ENCODE measurements at places on chromosomes 2 and 18.

- no peak for DNase-seq
These were observed 69.0 kb downstream of the OSBPL6 start for GRCh38 chr2:178263159-178263860.

GRCh38 chr2:29114586-29114945 is 649 bp upstream of the CLIP4 start:
- no peak for DNase-seq

DNA sequence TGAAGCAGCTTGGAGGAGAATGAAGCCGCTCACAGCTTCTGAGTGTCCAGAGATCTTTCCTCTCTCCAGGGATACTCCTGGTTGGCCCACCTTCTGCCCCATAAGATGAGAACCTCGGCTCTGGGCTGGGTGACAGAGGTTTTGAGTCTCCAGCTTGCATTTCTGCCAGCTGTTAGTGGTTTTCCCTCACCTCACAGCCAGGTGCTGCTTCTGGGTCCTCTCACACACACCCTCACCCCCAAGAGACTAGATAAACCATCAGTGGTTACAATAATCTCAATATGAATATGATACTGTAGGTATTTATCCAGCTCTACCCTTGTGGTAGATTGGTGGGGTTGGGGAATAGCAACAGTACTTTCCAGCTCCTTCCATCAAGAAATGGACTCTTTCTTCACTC is 161.7 kb upstream of the SIX3 start:
- no peak for DNase-seq

GRCh38 chr2:29401994-29402393 is 286.8 kb downstream of the CLIP4 start:
- no peak for DNase-seq

DNA sequence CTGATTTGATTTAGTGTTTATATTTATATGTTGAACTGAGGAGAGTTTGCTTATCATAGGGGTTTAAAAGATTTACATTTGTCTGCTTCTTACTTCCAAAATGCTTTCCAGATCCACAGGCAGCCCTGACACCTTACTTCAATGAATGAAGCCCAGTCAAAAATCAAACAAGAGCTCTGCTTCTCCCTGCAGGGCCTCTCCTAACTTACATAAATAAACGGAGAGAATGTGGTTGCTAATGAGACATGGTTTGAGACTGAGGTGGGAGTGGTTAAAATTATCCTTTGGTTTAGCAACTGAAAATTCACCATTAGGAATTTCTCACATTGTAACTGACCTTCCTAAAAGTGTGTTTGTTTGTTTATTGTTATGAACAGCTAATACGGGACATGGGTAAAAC is 612.3 kb upstream of the FANCL start:
- peak; percentile 7 for DNase-seq

DNA sequence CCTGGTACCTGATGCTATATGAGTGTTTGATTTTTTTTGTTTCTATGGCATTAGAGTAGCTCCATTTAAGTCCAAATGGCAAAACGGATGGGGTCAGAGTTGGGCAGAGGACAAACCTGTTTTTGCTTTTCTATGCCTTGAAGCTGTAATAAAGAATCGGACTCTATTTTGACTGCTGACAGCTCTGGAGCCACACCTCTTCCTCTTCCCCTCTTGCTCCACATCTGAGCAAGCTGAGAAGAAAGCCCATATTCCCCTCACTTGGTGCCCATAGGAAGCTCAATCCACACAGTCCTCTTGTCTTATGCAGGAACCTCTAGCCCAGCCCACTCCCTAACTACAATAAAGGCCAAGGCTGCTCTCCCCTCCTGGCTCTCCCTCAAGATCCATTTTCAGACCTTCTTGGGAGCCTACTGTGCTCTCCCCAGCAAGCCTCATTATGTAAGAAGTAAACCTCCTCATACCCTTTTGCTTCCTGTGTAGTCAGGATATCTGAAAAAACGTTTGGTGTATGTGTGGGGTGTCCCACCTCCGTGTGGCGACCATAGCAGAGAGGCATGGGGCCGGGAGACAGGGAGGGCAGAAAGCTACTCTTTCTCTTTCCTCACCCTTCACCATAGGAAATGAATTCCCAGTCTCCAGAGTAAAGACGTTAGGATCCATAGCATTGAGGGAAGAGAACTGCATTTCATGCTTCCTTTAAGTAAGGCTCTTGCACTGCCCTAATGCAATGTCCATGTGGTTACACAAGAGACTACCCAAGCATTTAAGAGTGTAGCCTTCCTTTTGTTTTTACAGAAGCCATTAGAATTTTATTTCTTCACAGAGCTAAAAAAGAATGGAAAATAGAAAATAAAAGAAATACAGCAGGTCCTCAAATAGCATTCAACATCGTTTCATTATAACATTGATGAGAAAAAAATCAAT is 41.9 kb upstream of the RAPGEF4 start:
- DNase-seq: peak; percentile 30

GRCh38 chr2:230748087-230748486 is 35.4 kb downstream of the CAB39 start:
- peak; percentile 7 for DNase-seq

- DNase-seq: no peak
These were observed 201.6 kb upstream of the PARD3B start for GRCh38 chr2:204343685-204344084.

GRCh38 chr2:236875906-236876505 is 209.7 kb upstream of the COPS8 start:
- DNase-seq: no peak

GRCh38 chr2:26633351-26633945 is 7.7 kb downstream of the CIB4 start:
- DNase-seq: no peak

DNA sequence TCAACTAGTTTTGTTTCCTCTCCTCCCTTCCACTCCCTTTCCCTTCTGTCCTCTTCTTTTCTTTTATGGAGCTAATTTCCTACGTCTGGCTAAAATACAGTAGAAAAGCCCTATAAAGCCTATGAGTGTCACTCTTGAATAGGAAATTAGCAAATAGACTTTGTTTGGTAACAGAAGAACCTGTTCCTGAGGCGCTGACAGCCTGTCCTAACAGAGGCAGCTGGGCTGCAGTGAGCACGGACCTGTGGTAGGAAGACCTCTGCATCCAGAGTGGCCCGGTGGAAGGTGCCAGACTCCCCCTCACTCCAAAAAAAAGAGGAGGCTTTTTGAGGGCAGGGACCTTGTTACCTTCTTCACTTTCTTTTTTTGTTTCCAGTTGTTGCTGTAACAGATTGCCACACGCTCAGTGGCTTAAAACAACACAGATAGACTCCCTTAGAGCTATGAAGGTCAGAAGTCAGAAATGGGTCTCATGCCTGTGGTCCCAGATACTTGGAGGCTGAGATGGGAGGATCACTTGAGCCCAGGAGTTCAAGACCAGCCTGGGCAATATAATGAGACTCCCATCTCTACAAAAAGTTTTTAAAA is 81.2 kb upstream of the TXNDC2 start:
- DNase-seq: no peak

DNA sequence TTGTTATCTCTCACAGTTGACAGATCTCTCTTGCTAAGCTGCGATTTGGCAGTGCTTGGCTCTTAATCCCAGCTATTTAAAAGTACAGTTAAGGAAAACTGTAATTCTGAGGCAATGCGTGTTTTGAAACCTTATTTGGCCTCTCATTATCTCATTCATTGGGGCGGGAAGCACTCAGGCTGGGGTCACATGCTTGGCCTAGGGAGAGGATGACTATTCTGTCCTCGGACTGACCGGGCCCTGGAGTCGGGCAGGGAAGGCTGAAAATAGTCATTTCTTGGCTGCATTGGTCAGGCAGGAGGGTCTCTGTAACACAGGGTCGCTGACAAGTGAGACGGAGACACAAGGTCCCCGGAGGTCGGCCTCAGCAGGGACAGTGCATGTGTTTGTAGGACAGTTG is 20.2 kb upstream of the EMILIN2 start:
- no peak for DNase-seq
